ENCODE measurements at places on chromosomes 13 and 19. TPM values are rescaled to one million over a fixed set of nuclear protein-coding genes. Genes with fewer than 3 reads are reported as not detected.

DNA sequence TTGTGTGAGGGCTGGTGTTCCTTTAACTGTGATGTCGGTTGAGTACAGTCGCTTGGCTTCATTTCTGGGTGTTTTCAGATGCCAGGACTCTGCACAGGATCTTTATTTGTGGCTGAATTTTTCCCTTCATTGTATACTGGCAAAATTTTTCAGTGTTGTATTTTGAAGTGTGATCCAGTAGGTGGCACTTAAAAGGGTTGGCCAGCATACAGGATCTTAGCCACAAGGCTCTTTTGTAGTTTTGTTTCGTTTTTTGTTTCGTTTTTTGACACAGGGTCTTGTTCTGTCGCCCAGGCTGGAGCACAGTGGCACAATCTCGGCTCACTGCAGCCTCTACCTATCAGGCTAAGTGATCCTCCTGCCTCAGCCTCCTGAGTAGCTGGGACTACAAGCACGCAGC, 8.7 kb downstream of the FCAR start:
- no peaks in the 10 kb centered on the region for H3K4me1 ChIP-seq
- DNase-seq, result no peak
- H3K4me3 ChIP-seq, result no peak overlapping the region
- no peak overlapping the region for H3K27ac ChIP-seq
- no peaks in the 10 kb centered on the region for H3K36me3 ChIP-seq

- DNase-seq, result peak; percentile 63
- H3K4me3 ChIP-seq, result no peak overlapping the region
- no peaks in the 10 kb centered on the region for H3K36me3 ChIP-seq
These were observed 7.0 kb upstream of the ZNF444 start for GRCh38 chr19:56133858-56134653.

DNA sequence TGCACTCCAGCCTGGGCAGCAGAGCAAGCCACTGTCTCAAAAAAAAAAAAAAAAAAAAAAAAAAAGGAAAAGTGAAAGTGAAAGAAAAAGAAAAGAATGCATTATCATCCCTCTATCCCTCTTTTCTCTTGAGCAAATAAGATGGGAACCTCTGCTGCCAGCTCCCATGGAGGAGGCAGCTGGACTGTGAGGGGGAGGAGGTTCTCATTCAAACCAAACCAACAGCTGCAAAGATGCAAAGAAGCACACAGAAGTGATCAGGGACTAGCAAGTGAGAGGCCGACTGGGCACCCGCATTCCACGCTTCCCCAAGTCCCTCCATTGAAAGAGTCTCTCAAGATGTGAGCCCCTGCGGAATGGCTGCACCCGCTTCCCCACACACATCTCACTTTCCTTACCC, 63.5 kb downstream of the TSHZ3 start:
- DNase-seq, result peak; percentile 54
- peak overlapping the region; percentile 51 for H3K27ac ChIP-seq
- peaks cover 14% of the 10 kb centered on the region for H3K4me1 ChIP-seq
- H3K36me3 ChIP-seq, result no peaks in the 10 kb centered on the region

GRCh38 chr13:71320452-71320851, 546.6 kb downstream of the DACH1 start:
- H3K36me3 ChIP-seq, result no peaks in the 10 kb centered on the region
- peak; percentile 0 for DNase-seq

The LRP3 gene
- 58.3 TPM for total RNA-seq

The CGB8 gene
- total RNA-seq, result 4.5 TPM

GRCh38 chr13:111971891-111972780, 94.8 kb upstream of the SOX1 start:
- no peak overlapping the region for H3K27ac ChIP-seq
- no peak for DNase-seq
- no peaks in the 10 kb centered on the region for H3K36me3 ChIP-seq
- H3K27me3 ChIP-seq, result no peaks in the 10 kb centered on the region
- no peak overlapping the region for H3K4me3 ChIP-seq

- peak overlapping the region; percentile 72 for H3K4me3 ChIP-seq
- no peak overlapping the region for H3K27ac ChIP-seq
- H3K4me1 ChIP-seq, result no peaks in the 10 kb centered on the region
- no peaks in the 10 kb centered on the region for H3K36me3 ChIP-seq
These were observed 881 bp downstream of the ARHGAP33 start for GRCh38 chr19:35776102-35776788.

DNA sequence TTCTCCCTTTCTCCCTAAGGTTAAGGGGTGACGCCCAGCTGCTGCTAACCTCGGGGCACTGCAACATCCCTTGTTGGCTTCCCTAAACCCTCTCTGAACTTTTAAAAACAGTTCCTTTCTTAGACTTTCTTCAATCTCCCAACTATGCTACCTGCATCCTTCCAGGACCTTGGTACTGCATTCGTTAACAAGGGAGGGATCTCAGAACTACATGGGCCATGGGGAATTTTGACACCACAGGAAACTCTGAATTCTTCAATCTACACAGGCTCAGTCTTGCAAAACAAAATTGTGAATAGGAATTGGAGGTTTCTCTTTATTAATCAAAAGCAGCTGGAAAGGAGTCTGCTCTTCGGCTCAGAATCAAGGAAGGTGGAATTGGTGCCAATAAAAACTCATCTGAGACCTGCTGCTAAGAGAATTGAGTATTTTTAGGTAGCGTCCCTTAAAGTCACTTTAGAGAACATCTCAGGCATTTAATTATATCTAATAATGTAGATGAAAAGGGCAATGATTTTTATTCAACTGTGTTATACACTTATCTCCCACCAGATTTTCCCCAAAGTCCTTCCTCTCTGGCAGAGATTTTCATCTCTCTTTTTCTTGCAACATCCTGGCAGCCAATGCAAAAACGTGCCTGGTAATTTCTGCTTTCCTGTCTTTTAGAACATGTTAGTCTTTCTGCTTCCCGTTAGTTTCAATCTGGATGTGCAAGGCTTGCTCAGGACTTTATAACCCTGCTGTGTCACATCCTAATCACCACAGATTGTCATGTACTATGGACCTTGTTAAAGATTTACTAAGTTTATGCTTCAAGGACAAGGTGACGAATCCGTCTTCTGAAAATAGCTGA, 69.1 kb upstream of the SLC15A1 start:
- DNase-seq, result peak; percentile 83
- H3K27ac ChIP-seq, result peak overlapping the region; percentile 51
- no peaks in the 10 kb centered on the region for H3K27me3 ChIP-seq
- no peaks in the 10 kb centered on the region for H3K36me3 ChIP-seq

- no peak overlapping the region for H3K27ac ChIP-seq
- H3K27me3 ChIP-seq, result no peaks in the 10 kb centered on the region
- peak; percentile 37 for DNase-seq
- no peaks in the 10 kb centered on the region for H3K36me3 ChIP-seq
- H3K4me3 ChIP-seq, result no peak overlapping the region
- peaks cover 15% of the 10 kb centered on the region for H3K4me1 ChIP-seq
These were observed 135.7 kb downstream of the MIPEP start for GRCh38 chr13:23753458-23753857.

The ZNF536 gene
- 0.13 TPM for total RNA-seq

- H3K36me3 ChIP-seq, result no peaks in the 10 kb centered on the region
- H3K4me1 ChIP-seq, result peaks cover 46% of the 10 kb centered on the region
These were observed 32.1 kb downstream of the KCTD12 start for GRCh38 chr13:76853921-76854608.

GRCh38 chr13:89150362-89150761, 1479.2 kb downstream of the SLITRK5 start:
- no peak overlapping the region for H3K4me3 ChIP-seq
- no peaks in the 10 kb centered on the region for H3K4me1 ChIP-seq
- no peak overlapping the region for H3K27ac ChIP-seq
- DNase-seq, result no peak

- no peaks in the 10 kb centered on the region for H3K27me3 ChIP-seq
- peaks cover 6% of the 10 kb centered on the region for H3K4me1 ChIP-seq
- no peaks in the 10 kb centered on the region for H3K36me3 ChIP-seq
- no peak for DNase-seq
- no peak overlapping the region for H3K27ac ChIP-seq
These were observed 94.7 kb downstream of the CDADC1 start for GRCh38 chr13:49342454-49342853.

- no peaks in the 10 kb centered on the region for H3K4me1 ChIP-seq
- no peaks in the 10 kb centered on the region for H3K27me3 ChIP-seq
- H3K27ac ChIP-seq, result no peak overlapping the region
- no peak for DNase-seq
These were observed 8.8 kb downstream of the ZFP28 start for GRCh38 chr19:56547535-56547934.

The CPB2 gene
- not detected for total RNA-seq

The KIR3DL2 gene
- total RNA-seq, result not detected

GRCh38 chr19:3818466-3818865, 32.3 kb upstream of the MATK start:
- H3K4me3 ChIP-seq, result peak overlapping the region; percentile 14
- 0 out of 2 replicates have a peak, but pooled peaks cover 7% of the 10 kb centered on the region for H3K4me1 ChIP-seq

The ZNF790 gene
- total RNA-seq, result 6.3 TPM

GRCh38 chr19:51771376-51772130, 10.6 kb downstream of the FPR2 start:
- H3K27ac ChIP-seq, result no peak overlapping the region
- DNase-seq, result no peak
- H3K4me1 ChIP-seq, result no peaks in the 10 kb centered on the region
- no peaks in the 10 kb centered on the region for H3K27me3 ChIP-seq

The PSG6 gene
- total RNA-seq, result not detected
